ENCODE measurements at places on chromosomes 16 and 17.

DNA sequence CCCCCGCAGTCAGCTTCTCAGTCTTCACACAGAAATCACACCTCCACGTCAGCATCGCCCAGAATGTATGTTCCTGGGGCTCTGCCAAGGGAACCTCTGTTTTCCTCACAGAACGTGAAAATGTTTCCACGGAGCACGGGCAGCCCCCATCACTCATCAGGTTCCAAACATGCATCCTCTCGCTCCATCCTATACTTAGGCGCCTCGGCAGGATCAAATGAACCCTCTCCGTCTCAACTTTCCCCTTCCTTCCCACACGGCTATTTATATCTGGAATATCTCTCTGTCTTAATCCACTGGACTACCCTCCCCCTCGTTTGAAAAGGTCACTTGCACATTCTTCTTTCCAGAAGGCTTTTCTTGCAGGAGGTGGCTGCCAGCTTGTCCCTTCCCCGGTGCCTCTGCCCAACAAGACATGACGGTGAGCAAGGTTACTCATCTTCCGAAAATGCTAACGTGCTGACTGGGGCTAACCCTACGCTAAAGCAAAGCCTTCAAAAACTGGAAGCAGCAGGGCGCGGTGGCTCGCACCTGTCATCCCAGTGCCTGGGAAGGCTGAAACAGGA lies 21.6 kb downstream of the NXN start:
- DNase-seq: no peak

DNA sequence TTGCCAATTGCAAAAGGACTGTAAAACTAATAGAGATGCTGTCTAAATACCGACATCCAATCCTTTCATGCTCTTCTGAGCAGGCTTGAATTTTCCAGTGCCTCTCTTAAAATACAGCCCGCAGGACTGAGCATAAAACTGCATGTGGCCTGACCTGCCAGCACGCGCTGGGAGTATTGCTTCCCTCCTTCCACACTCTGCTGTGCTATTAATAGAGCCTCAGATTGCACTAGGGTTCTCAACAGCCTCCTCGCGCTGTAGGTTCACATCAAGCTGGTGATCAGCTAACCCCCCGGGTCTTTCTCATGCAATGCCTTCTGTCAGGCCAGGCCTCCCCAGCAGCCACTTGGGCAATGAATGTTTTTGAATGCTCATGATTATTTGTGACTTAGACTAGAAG lies 14.2 kb upstream of the MSI2 start:
- peak; percentile 69 for DNase-seq

DNA sequence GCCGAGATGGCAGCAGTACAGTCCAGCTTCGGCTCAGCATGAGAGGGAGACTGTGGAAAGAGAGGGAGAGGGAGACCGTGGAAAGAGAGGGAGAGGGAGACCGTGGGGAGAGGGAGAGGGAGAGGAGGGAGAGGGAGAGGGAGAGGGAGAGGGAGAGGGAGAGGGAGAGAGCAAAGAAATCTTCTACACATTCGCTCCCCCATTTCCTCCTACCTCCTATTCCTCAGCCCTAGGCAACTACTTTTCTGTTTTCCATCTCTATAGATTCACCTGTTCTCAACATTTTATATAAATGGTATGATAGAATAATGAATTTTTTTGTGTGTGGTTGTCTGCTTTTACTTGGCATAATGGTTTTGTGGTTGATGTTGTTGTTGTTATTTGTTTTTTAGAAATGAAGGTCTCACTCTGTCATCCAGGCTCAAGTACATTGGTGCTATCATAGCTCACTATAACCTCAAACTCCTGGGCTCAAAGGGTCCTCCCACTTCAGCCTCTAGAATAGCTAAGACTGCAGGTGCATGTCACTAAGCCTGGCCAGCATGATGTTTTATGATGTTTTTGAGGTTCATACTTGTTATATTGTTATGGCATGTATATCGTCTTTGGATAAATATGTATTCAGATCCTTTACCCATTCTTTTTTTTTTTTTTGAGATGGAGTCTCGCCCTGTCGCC lies 6.0 kb upstream of the PRPF8 start:
- DNase-seq: no peak

DNA sequence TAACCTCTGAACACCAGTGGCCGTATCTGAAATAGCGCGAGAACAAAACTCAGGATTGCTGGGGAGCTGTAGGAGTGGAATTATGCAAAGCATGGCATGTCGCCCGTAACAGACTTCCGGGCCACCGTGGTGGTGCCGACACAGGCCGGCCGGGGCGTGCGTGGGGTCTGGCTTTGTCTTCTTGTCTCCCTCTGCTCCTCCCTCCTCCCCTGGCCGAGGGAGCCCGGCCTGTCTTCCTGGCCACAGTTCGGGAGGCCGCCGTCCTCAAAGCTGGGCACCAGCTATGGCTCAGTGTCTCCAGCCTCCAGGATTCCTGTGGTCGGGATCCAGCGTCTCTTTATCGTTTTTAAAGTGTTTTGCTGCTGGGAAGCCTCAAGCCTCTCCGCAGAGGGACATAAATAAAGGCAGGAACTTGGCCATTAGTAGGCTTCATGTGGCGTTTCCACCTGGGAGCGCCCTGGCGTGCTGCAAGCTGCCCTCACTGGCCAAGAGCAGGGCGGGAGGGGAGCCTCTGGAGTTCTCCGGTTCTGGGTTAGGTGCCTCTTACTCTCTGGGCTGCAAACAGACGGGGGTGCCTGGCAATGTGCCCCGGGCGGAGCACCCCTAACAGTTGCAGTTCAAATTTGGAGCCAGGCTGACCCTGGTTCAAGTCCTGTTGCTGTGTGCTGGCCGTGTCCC lies 22.0 kb upstream of the NPTX1 start:
- no peak for DNase-seq

GRCh38 chr16:31360251-31360650 lies 5.3 kb downstream of the ITGAX start:
- no peak for DNase-seq
